SK-N-SH (cell line): ENCODE measurements at places on chromosomes 13 and 19. TPM values are rescaled to one million over a fixed set of nuclear protein-coding genes. Genes with fewer than 3 reads are reported as not detected.

The PRR22 gene
- polyA plus RNA-seq: 0.82 and 0.91 TPM in 2 replicates

The ZNF610 gene
- polyA plus RNA-seq: 1.9 and 2.9 TPM in 2 replicates

DNA sequence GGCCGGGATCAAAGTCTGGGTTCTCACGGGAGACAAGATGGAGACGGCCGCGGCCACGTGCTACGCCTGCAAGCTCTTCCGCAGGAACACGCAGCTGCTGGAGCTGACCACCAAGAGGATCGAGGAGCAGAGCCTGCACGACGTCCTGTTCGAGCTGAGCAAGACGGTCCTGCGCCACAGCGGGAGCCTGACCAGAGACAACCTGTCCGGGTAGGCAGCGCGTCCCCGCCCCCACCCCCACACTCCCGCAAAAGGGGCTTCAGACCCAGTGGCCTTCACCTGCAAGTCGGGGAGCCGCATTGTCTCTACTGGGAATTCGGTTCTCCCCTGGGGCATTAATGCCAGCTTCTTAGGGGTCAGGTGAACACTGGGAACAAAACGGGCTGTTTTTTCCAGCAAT lies 114.7 kb upstream of the MCF2L start:
- no peaks in the 10 kb centered on the region for H3K4me1 ChIP-seq
- no peaks in the 10 kb centered on the region for H3K27me3 ChIP-seq
- H3K27ac ChIP-seq: no peak overlapping the region

DNA sequence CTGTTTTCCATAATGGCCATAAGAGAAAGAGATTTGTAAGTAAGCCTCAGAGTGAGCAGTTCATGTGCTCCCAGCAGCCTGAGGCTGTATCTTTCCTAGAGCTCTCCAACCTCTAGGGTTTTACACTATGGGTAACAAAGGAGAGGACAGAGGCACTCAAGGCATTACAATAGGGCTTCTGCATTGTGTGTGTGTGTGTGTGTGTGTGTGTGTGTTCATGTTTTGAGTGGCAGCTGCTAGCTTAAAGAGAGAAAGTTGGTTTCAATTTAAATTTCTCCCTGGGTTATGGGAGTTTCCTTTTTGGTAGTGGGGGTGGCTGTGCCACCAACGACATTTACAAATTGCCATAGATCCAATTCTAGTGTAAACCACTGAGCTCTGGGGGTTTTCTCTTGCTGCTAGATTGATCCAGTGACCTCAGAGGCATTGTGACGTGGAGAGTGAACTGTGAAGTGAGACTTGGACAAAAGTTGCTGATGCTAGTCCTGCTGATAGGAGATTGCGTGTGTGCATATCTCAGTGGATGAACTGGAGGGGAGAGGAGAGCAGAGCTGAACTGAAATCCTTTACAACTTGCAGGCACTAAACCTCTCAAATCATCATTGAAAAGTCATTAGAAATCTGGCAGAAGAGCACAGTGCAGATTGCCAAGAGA lies 67.2 kb upstream of the OLFM4 start:
- H3K36me3 ChIP-seq: no peaks in the 10 kb centered on the region
- no peaks in the 10 kb centered on the region for H3K27me3 ChIP-seq
- H3K4me1 ChIP-seq: no peaks in the 10 kb centered on the region
- H3K27ac ChIP-seq: no peak overlapping the region
- DNase-seq: no peak

GRCh38 chr19:33800012-33800680 lies 3.5 kb downstream of the KCTD15 start:
- no peaks in the 10 kb centered on the region for H3K27me3 ChIP-seq
- H3K4me3 ChIP-seq: no peak overlapping the region
- H3K36me3 ChIP-seq: peaks cover 8% of the 10 kb centered on the region; the same call in 1 of the 2 replicates
- peaks cover 35% of the 10 kb centered on the region for H3K4me1 ChIP-seq

GRCh38 chr19:51271067-51271466 lies 20.2 kb downstream of the SIGLECL1 start:
- H3K27me3 ChIP-seq: peaks cover 41% of the 10 kb centered on the region
- no peaks in the 10 kb centered on the region for H3K4me1 ChIP-seq
- no peaks in the 10 kb centered on the region for H3K36me3 ChIP-seq
- DNase-seq: peak; percentile 47

DNA sequence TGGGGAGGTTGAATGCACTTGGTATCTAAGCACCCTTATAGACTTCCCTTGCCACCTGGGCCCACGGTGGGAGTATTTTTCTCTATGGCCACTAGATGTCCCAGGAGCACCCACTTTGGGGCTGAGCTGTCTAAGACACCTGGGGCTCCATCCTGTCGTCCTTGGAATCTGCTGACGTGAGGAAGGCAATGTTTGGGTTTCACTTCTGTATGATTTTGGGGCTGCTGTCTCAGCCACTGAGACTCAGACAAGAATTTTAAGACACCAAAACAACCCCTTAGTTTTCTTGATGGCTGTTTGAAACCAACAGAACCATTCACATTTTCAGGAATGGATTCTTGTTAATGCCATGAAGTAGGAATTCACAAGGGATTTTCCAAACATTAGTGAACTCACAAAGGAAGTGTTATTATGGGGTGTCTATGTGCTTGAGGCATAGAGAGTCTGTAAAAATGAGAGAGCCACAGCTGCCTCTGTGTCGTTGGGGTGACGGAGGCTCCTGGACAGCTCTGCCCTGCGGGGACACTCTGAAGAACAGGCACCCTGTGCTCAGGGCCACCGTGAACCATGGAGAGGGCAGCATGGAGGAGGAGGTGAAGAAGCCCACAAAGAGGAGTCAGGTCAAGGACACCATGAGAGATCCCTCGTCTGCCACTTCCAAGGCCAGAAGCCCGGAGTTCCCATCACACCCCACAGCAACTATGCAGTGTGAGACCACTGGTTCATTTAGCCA lies 106.8 kb upstream of the SPATA13 start:
- no peaks in the 10 kb centered on the region for H3K36me3 ChIP-seq
- H3K27me3 ChIP-seq: no peaks in the 10 kb centered on the region
- no peak overlapping the region for H3K27ac ChIP-seq
- peak; percentile 76 for DNase-seq
- H3K4me3 ChIP-seq: no peak overlapping the region
- peaks cover 5% of the 10 kb centered on the region for H3K4me1 ChIP-seq

DNA sequence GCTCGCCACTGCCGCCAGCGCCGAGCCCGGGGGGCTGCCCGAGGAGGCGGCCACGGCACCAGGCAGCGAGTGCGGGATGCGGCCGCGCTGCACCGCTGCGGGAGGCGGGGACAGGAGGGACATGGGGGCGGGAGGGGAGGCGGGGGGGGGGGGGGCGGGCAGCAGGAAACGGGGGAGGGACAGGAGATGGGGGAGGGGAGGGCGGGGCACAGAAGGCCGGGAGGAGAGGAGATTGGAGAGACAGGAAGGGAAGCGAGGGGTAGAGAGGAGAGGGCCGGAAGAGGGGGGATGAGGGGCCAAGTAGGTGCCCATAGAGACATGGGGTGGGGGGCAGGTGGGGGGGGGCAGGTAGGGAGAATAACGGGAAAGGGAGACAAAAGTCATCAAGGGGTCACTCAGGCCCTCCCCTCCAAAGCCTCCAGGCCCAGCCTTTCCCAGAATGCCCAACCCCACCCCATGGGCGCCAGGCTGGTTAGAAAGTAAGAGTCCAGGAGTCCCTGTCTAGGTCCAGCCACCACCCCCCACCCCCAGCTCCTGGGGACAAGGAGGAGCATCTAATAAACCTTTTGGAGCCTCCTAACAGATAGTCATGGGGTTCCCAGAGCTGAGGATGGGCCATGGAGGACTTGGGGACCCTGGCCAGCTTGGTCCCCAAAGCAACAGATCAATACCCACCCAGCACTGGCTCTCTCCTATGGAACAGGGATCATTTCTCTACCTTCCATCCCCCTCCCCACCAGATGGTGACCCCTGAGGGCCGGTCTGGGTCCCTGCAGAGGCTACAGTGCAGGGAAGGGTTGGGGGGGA lies 9.5 kb downstream of the NR2F6 start:
- DNase-seq: peak; percentile 90
- peaks cover 17% of the 10 kb centered on the region for H3K36me3 ChIP-seq
- peaks cover 24% of the 10 kb centered on the region; the same call in 1 of the 2 replicates for H3K4me1 ChIP-seq
- H3K4me3 ChIP-seq: peak overlapping the region; percentile 53
- peak overlapping the region; percentile 84 for H3K27ac ChIP-seq
- no peaks in the 10 kb centered on the region for H3K27me3 ChIP-seq

- no peaks in the 10 kb centered on the region for H3K36me3 ChIP-seq
- peak; percentile 87 for DNase-seq
- H3K27me3 ChIP-seq: peaks cover 22% of the 10 kb centered on the region; the same call in 1 of the 2 replicates
- H3K4me1 ChIP-seq: no peaks in the 10 kb centered on the region
- peak overlapping the region; percentile 60 for H3K4me3 ChIP-seq
Observed at GRCh38 chr19:4583961-4584669, 24.6 kb upstream of the SEMA6B start.

DNA sequence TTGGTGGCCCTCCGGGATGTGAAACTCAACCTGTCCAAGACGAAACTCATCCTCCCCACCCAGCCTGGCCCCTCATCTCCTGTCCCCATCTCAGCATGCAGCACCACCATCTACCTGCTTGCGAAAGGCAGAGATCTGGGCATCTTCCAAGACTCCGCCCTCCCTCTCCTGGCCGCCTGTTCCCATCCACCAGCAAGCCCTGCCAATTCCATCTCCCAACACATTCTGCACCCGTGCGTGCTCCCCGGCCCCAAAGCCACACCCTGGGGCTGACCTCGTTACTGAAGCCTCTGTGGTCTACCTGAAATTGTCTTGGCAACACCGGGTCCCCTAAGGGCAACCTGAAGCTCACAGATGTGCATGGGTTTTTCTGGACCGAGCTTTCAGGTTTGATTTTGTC lies 13.2 kb upstream of the CAMSAP3 start:
- no peaks in the 10 kb centered on the region for H3K36me3 ChIP-seq
- H3K27me3 ChIP-seq: peaks cover 59% of the 10 kb centered on the region
- H3K27ac ChIP-seq: no peak overlapping the region
- no peak for DNase-seq
- H3K4me3 ChIP-seq: no peak overlapping the region

- H3K27ac ChIP-seq: peak overlapping the region; percentile 61; the same call in 1 of the 2 replicates
- no peaks in the 10 kb centered on the region for H3K36me3 ChIP-seq
- H3K27me3 ChIP-seq: no peaks in the 10 kb centered on the region
- H3K4me3 ChIP-seq: no peak overlapping the region
Observed at GRCh38 chr13:67133476-67133875, 96.7 kb downstream of the PCDH9 start.

- H3K4me1 ChIP-seq: peaks cover 12% of the 10 kb centered on the region; the same call in 1 of the 2 replicates
- no peaks in the 10 kb centered on the region for H3K27me3 ChIP-seq
- no peak for DNase-seq
- H3K4me3 ChIP-seq: no peak overlapping the region
- no peaks in the 10 kb centered on the region for H3K36me3 ChIP-seq
Observed at GRCh38 chr19:49409441-49410029, 13.7 kb downstream of the PTH2 start.

DNA sequence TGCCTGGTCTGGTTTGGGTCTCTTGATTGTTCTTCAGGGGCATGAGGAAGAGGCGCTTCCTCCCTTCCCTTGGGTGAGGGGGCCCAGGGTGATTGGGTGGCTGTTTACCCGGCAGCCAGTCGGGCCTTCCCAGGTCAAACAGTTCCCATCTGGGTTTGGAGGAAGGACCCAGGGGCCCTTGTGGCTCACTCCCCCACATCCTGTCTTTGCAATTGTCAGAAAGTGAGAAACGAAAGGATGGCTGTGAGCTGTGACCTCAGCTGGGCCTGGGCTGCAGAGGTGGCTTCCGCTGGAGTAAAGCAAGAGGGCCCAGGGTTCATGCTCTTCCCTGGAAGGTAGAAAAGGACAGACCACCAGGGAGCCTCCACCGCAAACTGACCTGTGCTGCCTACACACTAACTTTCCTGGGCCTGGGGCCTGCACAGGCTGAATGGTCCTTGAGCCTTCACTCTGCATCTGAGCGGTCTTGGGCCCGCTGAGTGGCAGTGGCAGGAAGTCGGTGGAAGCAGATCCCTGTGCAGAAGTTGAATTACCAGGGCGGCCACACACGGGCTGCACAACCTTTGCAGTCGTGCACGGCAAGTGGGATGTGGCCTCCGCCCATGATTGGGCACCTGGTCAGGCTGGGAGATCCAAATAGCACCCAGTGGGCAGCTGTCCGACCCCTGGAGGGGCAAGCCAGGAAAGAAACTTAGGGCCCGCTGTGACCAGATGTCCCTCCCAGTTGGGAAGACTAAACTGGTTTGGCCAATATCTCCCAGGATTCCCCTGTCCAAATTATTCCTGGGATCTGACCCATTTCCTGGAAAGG lies 5.3 kb upstream of the CD79A start:
- no peaks in the 10 kb centered on the region; the same call in 1 of the 2 replicates for H3K4me1 ChIP-seq
- no peak overlapping the region for H3K27ac ChIP-seq
- H3K36me3 ChIP-seq: peaks cover 41% of the 10 kb centered on the region
- H3K27me3 ChIP-seq: no peaks in the 10 kb centered on the region
- H3K4me3 ChIP-seq: no peak overlapping the region
